ENCODE measurements at places on chromosomes 11 and 22.

GRCh38 chr22:39731481-39731880 lies 160.9 kb downstream of the CACNA1I start:
- DNase-seq = no peak

DNA sequence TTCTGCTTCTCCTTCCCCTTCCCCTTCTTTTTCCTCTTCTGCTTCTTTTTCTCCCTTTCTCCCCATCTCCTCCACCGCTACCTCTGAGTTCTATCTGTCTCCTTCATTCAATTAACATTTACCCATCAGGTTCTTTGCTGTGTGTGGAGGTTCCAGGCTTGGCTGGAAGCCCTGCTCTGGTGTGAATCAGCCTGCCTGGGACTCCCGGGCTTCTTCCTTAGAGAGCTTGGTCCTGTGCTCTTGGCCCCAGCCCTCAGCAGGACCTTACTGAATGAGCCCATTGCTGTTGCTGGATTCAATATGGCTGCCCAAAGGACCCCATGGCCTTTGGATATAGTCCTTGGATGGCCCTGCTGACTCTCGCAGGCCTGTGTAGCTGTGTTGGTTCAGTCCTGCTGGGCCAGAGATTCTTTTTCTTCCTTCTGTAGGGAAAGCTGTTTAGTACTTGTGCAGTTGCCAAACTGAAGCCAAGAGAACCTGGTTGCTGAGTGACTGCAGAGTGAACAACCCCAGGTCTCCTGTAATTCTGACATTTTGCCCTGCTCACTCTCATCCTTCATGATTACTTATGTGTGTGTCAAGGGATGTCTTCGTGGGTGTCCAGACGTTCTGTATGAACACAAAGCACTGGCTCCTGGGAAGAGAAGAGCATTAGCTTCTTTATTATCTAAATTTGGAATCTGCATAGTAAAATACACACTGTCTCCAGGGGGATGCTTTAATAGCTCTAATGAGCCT lies 81.0 kb upstream of the ZBED5 start:
- DNase-seq = no peak

GRCh38 chr11:114909866-114910265 lies 231.5 kb downstream of the NXPE2 start:
- DNase-seq = no peak

DNA sequence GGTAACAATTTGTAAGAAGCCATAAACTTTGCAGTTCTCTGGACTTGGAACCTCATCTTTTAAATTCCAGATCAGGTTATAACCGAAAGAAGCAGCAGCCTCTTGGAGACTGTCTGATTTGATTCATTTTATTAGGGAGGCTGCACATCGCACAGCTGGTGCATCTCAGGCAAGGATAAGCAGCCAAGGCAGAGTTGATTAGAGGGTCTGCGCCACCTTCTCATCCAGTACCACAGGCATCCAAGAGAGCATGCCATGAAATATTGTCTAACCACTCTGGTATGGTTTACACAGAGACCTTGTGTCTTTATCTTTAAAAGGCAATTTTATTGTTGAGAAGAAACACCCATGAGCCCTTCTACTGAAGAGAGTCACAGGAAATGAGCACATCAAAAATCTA lies 16.2 kb upstream of the CWF19L2 start:
- DNase-seq = no peak

GRCh38 chr11:126432525-126432924 lies 77.0 kb downstream of the ST3GAL4 start:
- DNase-seq = no peak

GRCh38 chr11:13772223-13773046 lies 104.0 kb downstream of the FAR1 start:
- DNase-seq = no peak

GRCh38 chr11:367956-368413 lies 1.3 kb upstream of the B4GALNT4 start:
- DNase-seq = no peak

Data from activated CD8-positive, alpha-beta memory T cell treated with anti-CD3 and anti-CD28 coated beads for 48 hours (primary cell).